ENCODE measurements at places on chromosomes 6 and 20. TPM values are rescaled to one million over a fixed set of nuclear protein-coding genes. Genes with fewer than 3 reads are reported as not detected.

Gene DSE
- 41.5 TPM for polyA plus RNA-seq

Gene TMEM217
- 1.3 TPM for polyA plus RNA-seq

- no peak for DNase-seq
These were observed 28.1 kb downstream of the COL11A2 start for GRCh38 chr6:33164176-33164575.

GRCh38 chr6:119966484-119966883, 616.9 kb upstream of the MAN1A1 start:
- DNase-seq: no peak

DNA sequence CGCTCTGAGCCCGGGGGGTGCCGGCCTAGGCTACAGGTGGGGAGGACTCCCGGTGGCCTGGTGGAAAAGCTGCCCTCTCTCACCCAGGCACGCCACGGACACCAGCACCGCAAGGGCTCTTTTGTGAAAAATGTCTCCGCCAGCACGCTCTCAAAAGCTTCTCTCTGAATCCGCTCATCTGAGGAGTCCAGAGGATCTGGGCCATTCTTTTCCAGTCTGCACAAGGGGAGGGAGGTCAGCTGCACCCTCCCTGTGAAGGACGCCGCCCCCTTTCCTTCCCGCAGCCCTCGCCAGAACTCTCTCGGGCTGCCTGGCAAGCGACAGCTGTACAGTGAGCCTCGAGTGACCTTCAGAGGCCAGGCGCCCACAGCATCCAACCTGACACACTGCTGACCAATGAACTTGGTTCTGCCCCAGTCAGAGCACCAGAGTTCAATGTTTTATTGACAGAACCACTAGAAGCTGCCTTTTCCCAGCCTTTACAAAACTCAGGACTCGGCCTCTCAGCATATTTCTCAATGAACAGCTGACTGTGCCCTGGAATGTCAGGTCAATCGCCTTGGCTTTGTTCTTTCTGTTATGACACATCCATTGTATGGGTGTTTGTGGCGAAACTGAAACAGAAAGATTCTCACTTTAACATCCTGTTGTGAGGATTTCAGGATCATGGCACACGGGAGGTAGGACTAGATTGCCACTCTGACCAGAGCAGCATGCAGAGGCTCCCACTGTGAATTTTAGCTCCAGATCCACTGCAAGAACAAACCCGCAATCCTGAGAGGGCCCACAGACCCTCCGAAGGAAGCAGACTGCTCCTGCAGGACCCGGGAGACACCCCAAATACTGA, 26.7 kb downstream of the SERPINB9 start:
- no peak for DNase-seq
